ENCODE measurements at places on chromosomes 7 and 10. TPM values are rescaled to one million over a fixed set of nuclear protein-coding genes. Genes with fewer than 3 reads are reported as not detected.

DNA sequence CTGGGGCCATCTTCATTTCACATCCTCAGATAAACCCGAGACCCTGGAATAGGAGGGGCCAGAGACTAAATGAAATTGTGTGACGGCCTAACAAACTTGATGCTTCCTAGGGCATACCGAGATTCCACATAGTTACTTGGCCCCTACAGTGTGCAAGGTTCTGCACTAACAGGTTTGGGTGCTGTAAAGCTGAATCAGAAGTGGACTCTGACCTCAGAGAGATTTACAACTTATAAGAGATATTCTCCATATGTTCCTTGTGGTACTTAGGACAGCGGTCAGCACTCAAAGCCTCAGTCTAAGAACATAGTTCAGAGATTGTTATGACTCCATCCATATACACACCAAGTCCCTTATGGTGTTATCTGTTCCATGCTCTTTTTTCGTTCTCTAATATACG lies 55.1 kb upstream of the FHIP2A start:
- no peak for ATAC-seq

DNA sequence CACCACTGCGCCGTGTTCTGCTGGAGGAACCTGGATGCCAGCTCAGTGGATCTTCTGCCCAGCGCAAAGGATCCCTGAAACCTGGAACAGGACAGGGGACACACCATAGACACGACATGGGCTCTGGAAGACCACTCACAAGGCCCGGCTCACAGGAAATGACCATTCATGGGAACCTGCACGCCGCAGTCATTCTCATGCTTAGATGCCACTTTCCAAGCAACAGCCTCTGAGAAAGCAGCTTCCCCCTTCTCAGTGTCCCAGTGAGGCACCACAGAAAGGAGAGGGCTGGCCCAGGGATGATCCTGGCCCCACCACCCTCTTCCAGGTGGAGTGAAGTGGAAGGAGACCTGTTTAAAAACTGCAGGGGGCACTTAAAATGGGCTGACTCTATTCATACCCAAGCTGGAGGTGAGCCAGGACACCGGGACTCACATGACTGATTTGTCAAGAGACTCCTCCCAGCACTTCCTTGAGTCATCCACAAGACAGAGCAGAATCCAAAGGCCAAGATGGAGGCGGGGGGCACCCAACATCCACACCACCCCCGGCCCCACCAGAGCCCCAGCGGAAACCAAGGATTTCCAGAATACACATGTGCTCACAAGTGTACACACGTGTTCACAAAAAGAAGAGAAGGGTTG lies 11.2 kb downstream of the CTBP2 start:
- no peak for ATAC-seq

DNA sequence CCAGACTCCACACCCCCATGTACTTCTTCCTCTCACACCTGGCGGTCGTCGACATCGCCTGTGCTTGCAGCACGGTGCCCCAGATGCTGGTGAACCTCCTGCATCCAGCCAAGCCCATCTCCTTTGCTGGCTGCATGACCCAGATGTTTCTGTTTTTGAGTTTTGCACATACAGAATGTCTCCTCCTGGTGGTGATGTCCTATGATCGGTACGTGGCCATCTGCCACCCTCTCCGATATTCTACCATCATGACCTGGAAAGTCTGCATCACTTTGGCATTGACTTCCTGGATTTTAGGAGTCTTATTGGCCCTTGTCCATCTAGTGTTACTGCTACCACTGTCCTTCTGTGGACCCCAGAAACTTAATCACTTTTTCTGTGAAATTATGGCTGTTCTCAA lies 4.8 kb downstream of the OR2A25 start:
- no peak for ATAC-seq

Gene PRLHR
- not detected for total RNA-seq

DNA sequence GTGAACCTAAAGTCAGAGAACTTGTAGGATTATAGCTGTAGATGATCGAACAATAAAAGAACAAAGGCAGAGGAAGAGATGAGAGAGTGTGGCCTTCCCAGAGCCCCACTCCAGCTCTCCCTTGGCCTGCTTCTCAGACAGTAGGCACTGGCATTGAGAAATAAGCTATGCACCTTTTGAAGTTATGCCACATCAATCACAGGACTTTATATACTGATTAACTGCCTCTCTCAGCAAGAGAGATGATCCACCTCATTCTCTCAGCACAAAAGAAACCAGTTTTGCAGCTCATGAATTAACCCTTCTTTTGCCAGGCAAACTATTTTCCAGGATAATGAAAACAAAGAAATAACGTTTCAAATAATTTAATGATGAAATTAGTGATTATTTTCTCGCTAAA lies 22.0 kb upstream of the CTTNBP2 start:
- ATAC-seq = no peak

DNA sequence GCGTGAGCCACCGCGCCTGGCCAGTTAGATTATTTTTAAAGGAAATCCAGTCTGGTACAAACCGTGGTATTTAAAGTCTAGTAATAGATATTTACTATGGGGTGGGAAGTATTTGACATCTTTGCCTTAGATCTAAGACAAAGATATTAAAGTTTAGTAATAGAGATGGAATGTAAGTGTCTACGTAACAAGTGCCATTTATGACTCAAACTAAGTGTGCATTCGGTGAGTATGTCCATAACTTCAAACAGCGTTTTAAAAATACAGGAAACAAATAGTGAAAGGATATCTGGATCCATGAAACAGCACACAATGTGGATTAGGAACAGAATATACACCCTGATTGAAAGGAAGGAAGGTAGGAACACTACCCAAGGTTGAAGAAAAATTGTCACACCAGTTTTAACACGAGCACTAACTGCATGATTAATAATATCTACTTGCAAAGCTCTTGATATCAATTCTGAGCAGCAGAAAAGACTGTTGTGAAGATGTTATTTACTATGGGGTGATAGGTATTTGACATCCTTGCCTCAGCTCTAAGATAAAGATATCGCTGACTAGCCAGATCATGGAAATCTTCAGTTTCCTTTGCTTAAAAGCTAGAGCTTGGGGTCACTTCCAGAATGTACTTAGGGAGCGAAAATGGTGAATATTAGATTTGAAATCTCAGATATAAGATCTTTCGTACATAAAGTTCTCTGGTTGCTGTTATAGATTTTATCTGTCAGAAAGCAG lies 48.7 kb downstream of the EPC1 start:
- no peak for ATAC-seq

Gene PLAC9
- total RNA-seq = not detected

GRCh38 chr10:22854935-22855421 lies 72.9 kb upstream of the ARMC3 start:
- no peak for ATAC-seq

DNA sequence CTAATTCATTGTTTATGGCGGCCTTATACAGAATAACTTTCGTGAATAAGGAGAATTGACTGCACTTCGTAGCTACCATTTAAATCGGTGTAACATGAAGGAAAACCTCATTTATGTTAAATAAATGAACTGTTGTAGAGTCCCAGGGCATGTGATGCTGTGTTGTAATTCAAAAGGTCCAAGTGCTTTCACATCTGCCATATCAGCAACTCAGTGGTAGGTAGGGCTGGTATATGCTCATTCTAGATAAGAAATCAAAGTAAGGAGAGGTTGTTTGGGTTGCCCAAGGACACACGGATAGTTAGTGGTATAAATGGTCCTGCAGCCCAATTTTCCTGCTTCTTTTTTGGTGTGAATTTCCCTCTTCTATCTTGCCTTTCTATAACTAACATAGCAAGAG lies 15.8 kb downstream of the BBS9 start:
- no peak for ATAC-seq

DNA sequence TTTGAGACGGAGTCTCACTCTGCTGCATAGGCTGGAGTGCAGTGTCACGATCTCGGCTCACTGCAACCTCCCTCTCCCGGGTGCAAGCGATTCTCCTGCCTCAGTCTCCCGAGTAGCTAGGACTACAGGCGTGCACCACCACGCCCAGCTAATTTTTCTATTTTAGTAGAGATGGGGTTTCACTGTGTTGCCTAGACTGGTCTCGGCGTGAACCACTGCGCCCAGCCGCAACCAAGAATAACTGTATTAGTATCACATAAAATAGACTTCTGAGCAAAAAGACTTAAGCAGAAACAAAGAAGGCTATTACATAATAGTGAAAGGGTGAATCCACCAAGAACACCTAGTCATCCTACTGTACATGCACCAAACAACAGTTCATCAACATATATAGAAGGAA lies 67.6 kb upstream of the TFEC start:
- no peak for ATAC-seq

Gene ANKRD30A
- not detected for total RNA-seq

Gene UCN3
- total RNA-seq = not detected

DNA sequence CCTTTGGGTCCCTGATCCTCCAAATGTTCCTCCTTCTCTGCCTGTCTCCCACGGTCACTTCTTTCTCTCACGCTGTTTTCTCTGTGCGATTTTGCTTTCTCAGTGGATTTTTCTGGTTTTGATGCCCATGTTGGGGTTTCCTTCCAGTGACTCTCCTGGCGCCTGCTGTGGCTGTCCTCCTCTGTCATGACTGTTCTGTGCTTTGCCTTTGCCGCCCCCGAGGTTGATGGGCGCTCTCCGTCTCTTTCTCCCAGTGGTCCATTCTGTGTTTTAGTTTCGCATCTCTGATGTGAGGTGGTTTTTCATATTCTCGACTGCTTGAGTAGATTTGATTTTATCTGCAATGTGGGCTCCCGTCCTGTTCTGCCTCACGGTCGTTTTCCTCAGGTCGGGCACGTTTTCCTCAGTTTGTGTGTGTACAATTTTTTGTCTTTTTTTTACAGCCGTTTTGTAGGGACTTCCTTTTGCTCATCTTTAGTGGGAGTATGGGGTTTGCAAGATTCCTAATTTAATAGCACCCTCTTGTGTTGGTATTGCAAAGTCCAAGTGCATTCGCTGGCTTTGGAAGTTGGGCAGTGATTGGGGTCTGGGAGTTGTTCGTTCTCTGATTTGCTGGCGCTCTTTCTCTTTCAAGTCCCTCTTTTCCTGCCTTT lies 100.0 kb downstream of the INPP5A start:
- peak; percentile 69 for ATAC-seq

- no peak for ATAC-seq
Measured at GRCh38 chr7:17716816-17717215, 223.5 kb downstream of the SNX13 start.

Data from activated T-helper 17 cell treated with anti-CD3 and anti-CD28 coated beads, Interleukin-2, amount 50 U/mL, for 72 hours (primary cell).